AG08395 (cell line): ENCODE measurements at places on chromosomes 3 and 15.

- no peak for DNase-seq
Measured at GRCh38 chr3:89699229-89699628, 591.8 kb downstream of the EPHA3 start.

- DNase-seq = peak; percentile 36
Measured at GRCh38 chr3:186361762-186362536, at the start of gene DGKG. Gene DGKG, minus strand, starts transcription at chr3:186362234. Its CDS starts 41,775 bp downstream, at chr3:186320459.

DNA sequence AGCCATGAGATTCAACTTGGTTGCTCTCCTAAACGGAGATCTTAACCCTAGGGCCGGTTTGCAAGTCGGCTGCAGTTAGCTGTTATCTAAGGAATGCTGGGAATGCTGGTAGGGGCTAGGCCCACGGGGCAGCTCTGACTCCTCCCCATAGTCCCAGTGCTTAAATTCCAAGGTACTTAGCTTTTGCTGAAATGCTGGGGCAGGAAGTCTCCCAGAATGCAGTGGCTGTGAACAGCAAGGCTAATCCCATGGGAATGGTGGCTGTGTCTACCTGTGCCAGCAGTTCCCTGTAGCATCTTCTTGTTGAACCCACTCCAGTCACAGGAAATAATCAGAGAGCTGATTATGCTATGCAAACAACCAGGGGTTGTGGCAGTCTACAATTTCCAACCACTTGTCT is 102.5 kb upstream of the TJP1 start:
- peak; percentile 63 for DNase-seq

- no peak for DNase-seq
Measured at GRCh38 chr3:138684396-138684795, 75.8 kb downstream of the FAIM start.

GRCh38 chr3:143182866-143183664 is 63.5 kb downstream of the CHST2 start:
- no peak for DNase-seq

DNA sequence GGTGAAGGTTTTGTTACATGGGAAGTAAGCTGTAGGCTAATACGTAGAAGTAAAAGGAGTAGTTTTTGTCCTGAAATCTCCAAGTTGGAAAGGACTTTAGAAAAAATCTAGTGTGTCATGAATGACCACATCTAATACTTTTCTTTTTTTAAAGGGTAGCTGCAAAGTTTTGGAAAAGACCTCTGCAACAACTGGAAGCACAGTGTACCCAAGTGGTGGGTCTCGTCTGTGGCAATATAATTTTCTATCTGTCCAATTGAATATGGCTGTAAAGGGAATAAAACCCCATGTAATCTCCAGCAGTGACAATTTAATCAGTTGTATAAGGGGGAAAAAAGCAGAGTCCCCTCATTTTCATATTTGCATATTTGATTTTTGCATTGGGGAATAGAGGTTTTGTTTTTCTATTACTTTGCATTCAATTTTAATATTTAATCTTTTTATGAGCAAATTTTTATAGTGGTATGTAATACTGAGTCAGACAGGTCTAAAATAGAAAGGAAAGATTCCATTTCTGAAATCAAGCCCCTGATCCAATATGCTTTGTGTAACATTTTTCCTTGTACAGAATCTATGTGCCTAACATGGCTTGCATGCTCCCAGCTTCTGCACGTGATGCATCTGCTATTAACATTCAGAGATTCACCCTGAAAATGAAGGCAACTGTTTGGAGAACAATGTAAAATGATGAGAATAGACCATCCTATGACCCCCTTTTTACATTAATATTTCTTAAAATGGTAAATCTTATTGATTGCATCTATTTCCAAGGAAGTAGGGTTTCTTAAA is 531.4 kb downstream of the ZIC1 start:
- DNase-seq = no peak

GRCh38 chr3:9501226-9501625 is 52.4 kb downstream of the LHFPL4 start:
- DNase-seq = no peak

DNA sequence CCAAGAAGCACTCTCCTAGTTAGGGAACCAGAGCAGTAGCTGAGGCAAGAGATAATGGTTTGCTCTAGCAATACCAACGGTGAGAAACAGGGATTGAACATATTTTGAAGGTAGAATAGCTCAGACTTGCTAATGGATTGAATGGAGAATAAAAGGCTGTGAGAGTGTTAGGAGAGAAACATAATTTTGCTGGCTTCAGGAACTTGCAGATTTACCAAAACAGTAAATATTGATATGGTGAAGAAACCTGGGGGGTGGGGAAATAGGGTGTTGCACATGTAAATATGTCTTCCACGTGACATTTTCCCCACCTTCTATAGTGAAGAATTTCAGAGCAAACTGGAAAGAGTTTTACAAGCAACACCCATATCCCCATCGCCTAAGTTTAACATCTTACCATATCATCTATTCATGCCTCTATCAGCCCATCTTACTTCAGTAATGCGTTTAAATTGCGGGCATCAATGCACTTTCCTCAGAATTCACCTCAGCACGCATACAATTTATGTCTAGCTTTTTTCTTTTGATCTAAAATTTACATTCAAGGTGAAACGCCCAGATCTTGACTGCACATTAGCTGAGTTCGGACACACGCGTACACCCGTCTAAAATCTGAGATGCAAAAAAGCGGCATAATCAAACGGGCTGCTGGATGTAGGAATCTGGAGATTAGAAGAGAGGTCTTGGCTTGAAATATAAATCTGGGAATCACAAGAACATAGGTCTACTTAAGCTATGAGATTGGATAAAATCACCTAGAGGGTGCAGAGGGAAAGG is 891 bp upstream of the NR1D2 start:
- no peak for DNase-seq

- no peak for DNase-seq
Measured at GRCh38 chr15:95556225-95556624, 774.3 kb upstream of the NR2F2 start.

- DNase-seq = no peak
Measured at GRCh38 chr15:31483986-31484951, 157.6 kb downstream of the KLF13 start.

DNA sequence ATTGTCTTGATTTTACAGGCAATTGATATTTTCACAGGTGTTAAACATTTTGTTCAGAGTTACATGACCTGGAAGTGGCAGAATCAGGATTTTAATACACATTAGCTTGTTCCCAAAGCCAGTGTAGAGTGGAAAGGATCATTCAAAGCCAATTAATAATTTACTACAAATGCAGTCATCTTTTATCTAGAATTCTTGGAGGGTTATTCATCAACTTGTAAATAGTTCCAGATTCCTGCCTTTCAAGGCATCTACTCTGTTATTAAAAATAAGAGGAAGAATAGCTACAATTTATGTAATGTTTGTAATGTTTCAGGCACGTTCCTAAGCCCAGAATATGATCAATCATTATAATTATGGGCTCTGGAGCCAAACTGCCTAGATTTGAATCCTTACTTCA is 358.5 kb downstream of the ZNF385D start:
- peak; percentile 31 for DNase-seq
